ENCODE measurements at places on chromosomes 2 and 18.

DNA sequence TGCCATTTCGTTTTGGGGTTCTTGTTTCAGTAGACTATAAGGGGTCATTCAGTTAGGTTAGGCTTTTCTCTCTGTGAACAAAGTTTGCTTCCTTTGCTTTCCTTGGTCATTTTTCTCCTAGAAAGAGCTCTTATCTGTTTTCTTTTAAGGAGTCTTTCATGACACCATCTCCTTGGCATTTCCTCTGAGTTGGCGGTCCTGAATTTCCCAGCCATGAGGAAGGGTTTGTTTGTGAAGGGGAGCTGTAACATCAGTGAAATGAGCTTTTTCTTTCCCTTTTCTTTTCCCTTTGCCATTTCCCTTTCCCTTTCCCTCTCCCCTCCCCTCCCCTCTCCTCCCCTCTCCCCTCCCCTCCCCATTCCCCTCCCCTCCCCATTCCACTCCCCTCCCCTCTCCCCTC is 61.7 kb downstream of the MAP4K4 start:
- no peak for DNase-seq

GRCh38 chr18:52716973-52717372 is 377.0 kb downstream of the DCC start:
- DNase-seq, result no peak

DNA sequence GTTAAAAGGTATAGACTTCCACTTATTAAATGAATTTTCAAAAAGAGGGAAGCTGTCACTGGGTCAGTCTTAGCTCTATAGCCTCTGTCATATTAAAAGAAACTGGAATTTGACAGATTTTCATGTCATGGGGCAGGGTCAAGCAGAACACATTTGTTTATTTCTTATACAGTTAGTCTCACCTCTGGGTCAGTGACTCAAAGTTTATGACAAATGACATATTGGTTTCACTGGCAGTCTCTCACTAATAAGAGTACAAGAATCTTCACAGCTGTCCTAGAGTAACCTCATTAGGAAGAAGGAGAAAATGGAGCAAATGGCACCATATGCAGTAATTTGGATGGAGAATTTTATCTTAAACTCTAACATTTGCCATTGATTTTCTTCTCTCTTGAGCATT is 63.2 kb downstream of the MBD2 start:
- DNase-seq, result no peak

GRCh38 chr2:35410431-35411061 is 945.0 kb upstream of the CRIM1 start:
- DNase-seq, result peak; percentile 5
